ENCODE measurements at places on chromosomes 6 and 20.

DNA sequence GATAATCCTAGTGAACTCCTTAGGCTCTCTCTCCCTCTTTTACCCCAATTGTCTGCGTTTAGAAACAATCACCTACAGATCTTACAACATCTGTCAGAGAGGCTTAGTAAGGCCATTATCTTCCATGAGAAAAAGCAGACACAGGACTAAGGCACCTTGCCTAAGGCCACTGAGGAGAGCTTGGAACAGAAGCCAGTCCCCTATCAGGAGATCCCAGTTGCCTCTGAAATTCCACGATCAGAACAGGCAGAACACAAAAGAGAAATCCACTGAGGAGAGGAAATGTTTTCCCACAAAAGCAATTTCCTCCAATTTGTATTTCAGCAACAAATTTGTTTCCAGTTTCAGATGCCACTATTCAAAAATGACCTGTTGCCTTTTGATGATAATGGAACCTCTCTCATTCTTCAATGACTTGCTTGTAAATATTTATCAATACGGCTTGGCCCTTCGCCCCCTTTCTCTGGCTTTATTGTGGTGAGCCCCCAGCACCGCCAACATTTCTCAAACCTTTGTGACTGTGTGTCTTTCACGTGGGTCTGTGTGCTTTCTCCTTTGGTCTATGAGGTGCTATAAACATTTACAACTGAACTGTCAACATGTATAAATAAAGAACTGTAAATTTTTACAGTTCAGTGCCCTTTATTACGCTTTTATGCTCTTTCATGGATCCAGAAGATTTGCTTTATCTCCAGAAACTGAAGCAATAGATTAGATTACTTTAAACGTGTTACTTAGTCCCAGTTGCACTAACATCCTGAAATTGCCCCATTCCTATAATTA, 187.8 kb upstream of the PHACTR1 start:
- no peak for DNase-seq

GRCh38 chr6:84213217-84213616, 14.2 kb downstream of the CEP162 start:
- DNase-seq = no peak

DNA sequence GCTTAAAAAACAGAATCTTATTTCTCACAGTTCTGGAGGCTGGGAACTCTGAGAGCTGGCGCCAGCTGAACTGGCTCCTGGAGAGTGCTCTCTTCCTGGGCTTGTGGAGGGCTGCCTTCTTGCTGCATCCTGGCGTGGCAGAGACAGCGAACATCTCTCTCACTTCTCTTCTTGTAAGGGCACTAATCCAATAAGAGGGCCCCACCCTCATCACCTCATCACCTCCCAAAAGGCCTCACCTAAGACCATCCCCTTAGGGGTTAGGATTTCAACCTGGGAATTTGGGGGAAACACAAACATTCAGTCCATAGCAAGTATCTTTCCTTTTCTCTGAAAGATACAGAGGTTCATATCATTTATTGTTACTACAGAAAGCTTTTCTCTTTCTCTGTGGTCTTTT, 23.9 kb downstream of the PNLDC1 start:
- no peak for DNase-seq

GRCh38 chr6:33421344-33421643, 1.4 kb downstream of the SYNGAP1 start:
- no peak for DNase-seq

DNA sequence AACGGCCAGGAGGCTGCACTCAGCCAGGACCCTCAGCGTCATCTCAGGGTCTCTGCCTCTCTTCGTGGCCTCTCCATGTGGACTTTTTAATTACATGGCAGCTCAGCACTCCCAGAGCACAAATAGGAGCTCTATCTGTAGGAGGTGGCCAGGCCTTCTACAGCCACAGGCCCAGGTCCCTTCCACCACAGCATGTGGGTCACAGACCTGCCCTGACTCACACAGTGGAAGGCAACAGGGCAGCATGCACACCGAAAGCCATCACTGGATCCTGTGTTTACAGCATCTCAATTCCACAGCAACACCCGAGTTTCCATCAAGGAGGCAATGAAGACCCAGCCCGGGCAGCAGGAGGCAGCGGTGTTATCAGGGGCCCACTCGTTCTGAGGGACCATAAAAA, 65.8 kb upstream of the CD93 start:
- no peak for DNase-seq

DNA sequence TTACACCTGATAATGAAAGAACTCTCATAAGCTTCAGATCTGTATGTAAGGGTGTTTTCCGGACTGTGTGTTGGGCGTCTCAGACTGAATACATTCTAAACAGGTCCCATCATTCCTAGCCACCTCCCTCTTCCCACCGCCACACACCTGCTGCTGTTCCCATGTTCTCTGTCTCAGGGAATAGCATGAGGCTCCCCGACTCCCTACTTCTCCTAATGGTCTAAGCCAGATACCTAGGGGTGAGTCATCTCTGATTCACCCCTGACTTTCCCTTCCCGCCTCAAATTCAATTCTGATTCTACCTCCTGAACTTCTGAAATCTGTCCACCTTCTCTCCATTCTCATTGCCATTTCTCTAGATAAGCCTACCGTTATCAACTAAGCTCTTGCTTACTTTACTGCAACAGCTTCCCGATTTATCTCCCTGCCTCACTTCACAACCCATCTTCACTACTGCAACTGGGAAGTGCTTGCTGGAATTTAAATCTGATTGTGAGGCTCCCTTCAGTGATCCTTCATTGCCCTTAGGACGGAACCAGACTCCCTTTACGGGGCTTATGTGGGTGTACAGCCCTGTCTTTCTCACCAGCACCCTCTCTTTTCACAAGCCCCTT, 1.6 kb downstream of the TMEM14A start:
- DNase-seq = no peak

GRCh38 chr6:157217894-157218370, 105.4 kb downstream of the TMEM242 start:
- no peak for DNase-seq

- DNase-seq = no peak
Measured at GRCh38 chr6:138562691-138563090, 63.4 kb upstream of the NHSL1 start.

GRCh38 chr20:45933266-45934045, 1.0 kb upstream of the PCIF1 start:
- peak; percentile 63 for DNase-seq

GRCh38 chr6:136427378-136427717, 122.9 kb downstream of the MAP7 start:
- no peak for DNase-seq

DNA sequence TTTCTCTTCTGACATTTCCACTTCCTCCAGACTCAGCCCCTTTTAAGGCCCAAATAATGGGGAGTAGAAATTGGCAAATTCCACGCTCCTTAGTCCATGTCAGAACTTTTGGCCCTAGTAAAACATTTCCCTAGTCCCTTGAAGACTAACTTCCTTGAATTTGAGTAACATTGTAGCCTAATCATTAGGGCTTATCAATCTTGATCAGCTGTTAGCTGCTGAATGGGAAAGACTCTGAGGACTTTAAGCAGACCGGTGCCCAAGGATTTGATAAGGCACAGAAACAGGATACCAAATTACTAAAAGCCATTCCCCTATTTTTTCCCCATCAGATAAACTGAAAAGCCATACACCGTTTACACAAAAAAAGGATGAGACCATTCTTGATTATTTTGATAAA, 37.0 kb upstream of the ECI2 start:
- DNase-seq = no peak

All from stimulated activated CD4-positive, alpha-beta T cell treated with anti-CD3 and anti-CD28 coated beads, TNF-alpha, amount 100 ng/mL, for 24 hours (primary cell).